NCI-H1417 treated with DMSO at 0.1 percent for 48 hours (cell line): ENCODE measurements at places on chromosomes 4 and X.

GRCh38 chr4:165402375-165402774 lies 23.6 kb downstream of the CPE start:
- DNase-seq: no peak

DNA sequence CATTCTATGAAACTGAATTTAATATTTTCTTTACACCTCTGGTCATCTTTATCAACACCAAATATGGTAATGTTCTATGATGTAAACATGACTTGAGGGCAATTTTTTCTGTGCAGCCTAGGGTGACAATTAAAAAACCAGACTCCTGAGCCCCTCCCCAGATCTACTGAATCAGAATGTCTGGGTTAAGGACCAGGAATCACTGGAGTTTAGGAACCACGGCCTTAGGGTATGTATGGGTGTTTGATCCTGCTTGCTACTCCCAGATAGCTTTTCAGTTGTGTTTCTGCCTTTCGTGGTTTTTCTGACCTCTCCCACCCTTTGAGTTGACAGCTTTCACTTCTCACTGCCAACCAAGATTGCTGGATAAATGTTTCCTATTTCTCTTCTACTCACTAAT lies 332.2 kb downstream of the DHX15 start:
- DNase-seq: no peak

- no peak for DNase-seq
Observed at GRCh38 chr4:7678318-7678852, 243.7 kb upstream of the PSAPL1 start.

- no peak for DNase-seq
Observed at GRCh38 chr4:151728006-151728405, 32.8 kb downstream of the GATB start.

DNA sequence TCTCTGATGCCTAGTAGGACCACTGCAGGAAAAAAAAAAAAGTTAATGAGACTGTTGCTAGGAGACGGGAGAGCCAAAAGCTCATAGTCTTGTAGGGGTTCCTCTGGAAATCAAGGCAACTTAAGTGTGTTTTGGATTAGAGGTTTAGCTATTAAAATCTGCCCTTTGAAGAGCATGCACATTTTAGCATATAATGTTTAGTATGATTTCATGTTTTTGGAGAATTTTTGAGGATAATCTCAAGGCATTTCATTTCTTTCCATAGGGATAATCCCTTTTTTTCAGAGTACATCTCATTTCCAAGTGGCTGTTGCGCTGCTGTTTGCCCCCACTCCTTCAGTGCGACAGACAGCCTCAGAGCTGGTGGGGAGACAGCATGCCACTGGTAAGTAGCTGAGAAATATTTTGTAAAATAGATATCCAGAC lies at the start of gene LINC00632:
Gene LINC00632 (plus strand): TSS at position 339 of the 426 bp plus-strand sequence.
- DNase-seq: peak; percentile 21

DNA sequence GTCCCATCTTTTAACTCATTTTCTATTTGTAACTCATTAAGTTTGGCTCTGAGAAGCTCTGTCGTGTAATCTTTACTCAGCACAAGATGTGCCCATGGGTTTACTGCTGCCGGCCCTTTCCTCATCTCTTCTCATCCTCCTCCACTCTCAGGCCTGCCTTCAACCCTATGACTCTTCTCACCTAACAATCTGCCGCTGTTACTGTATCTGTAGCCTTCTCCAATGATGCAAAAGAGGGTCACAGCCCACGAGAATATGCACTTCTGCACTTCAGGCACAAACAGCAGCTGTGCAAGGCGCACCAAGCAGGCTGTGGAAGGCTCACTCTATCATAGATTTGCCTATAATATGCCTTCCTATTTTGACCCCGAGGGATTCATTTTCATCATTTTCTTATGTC lies 546.5 kb upstream of the GALNTL6 start:
- no peak for DNase-seq

GRCh38 chr4:149486861-149487260 lies 328.8 kb downstream of the IQCM start:
- DNase-seq: no peak
